Non-pigmented ciliary epithelial cell (primary cell): ENCODE measurements at places on chromosomes 13 and 19.

DNA sequence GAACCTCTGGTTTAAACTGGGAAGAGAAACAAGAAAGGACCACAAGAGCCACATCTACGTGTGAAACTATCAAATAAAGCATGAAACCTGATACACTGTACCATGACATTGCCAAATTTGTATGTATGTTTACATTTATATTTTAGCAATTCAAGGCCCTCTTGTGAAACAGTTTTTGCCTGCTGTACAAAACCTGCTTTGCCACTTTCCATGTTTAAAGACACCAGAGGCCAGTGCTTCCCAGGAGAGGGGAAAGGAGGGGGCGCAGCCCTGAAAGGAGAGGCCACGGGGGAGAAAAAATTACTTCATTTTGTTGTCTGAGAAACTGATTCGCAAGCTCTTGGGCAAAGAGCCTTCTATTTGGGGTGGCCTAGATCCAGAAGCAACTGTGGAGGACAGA is 124.8 kb downstream of the DCLK1 start:
- no peak for DNase-seq

DNA sequence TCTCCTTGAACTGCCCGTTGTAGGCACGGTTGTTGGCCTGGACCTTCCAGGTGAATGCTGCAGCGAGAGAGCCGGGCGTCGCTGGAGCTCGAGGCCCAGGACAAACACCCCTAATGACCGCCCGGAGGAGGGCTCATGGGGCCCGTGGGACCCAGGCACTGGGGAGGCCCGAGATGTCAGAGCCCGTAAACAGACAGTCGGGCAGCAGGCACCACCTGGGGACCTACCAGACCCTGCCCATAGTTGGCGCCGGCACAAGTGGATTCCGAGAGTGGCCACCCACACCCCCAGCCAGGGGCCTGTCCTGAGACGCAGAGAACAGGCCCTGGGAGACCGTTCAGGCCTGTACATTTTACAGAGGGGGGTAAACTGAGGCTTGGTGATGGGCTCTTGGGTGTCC is 2.4 kb downstream of the ATP8B3 start:
- DNase-seq, result no peak

DNA sequence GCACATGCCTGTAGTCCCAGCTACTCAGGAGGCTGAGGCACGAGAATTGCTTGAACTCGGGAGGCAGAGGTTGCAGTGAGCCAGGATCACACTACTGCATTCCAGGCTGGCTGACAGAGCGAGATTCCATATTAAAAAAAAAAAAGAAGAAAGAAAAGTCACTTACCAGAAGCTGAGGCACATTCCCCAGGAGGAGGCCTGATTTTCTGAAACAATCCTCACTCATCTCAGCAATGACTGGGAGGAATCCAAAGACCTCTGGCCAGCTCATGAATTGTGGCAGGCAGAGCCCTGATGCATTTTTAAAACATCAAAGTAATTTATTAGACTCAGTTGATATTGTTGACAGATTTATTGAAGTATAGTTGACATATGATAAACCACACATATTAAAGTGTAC is 206.3 kb downstream of the FOXO1 start:
- DNase-seq, result no peak

DNA sequence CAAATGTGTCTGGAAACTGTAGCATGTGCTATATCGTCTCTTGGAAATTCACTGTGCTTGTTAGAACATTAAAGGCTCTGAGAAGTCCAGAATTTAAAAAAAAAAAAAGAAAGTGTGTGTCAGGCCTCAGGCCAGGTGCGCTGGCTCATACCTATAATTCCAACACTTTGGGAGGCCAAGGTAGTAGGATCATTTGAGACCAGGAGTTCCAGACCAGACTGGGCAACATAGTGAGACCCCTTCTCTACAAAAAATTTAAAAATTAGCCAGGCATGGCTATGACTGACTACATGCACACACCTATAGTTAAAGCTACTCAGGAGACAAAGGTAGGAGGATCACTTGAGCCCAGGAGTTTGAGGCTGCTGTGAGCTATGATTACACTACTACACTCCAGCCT is 4.9 kb downstream of the HNRNPUL1 start:
- DNase-seq, result no peak

GRCh38 chr13:73036566-73036965 is 22.2 kb upstream of the KLF5 start:
- no peak for DNase-seq

- DNase-seq, result no peak
Observed at GRCh38 chr13:30143666-30144400, 163.5 kb downstream of the KATNAL1 start.
